ENCODE measurements at places on chromosomes 7 and 10.

DNA sequence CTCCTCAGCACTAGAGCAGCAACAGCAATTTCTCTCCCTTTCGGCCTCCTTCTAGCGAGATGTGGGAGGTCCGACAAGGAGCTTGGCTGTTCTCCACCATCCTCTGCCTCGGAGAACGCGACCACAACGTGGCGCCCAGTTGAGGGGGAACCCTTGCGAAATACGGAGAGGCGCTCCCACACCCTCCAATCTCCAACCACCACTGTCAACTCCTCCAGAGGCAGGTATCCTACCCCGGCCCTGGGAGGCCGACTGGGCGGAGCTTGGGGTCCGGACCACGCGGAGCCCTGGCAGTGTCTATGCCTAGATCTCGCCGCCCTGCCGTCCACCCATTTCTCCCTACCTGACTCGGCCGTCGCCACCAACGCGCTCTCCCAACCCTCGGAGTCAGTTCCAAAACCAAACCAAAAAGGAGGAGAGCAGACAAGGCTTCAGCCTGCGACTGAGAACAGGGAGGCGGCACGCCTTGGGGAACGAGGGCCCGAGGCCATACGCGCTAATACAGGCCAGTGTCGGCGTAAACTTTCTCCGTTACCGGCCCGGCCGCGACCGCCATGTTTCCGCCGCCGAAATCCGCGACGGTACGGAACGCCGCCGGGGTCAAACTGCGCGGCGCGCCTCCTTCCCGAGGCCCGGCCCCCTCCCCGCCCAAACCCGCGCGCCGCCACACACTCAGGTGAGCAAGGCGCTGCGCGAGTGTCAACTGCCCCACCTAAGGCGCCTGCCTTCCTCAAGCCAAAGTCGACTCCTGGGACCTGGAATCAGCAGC lies at the start of gene TMEM168:
Gene TMEM168, minus strand, starts transcription at position 577 of the 769 bp plus-strand sequence. CDS start 5,568 bp downstream, outside the sequence.
- DNase-seq, result peak; percentile 96

DNA sequence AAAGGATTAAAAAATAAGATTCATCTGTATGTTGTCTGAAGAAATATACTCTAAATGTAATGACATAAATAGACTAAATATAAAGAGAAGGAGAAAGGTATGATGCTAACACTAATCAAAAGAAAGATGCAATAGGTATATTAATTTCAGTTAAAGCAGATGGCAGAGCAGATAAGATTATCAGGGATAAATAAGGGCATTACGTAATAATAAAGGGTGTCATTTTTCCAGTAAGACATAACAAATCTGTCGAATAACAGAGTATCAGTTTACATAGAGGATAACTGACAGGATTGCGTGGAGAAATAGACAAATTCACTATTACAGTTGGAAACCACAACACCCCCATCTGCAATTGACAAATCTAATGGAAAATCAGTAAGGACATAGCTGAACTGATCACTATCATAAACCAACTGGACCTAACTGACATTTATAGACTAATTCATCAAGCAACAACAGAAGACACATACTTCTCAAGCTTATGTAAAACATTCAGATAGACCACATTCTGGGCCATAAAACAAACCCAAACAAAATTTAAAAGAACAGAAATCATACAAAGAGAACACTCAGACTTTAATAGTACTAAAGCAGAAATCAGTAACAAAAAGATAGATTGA lies 384.1 kb upstream of the COBL start:
- no peak for DNase-seq

- DNase-seq, result no peak
These were observed 16.5 kb downstream of the PWWP2B start for GRCh38 chr10:132413226-132414205.

GRCh38 chr7:155464183-155464582 lies 6.3 kb downstream of the EN2 start:
- DNase-seq, result no peak

GRCh38 chr7:23277359-23277989 lies 21.7 kb upstream of the MALSU1 start:
- peak; percentile 82 for DNase-seq

GRCh38 chr7:36297364-36298009 lies 92.2 kb upstream of the ANLN start:
- DNase-seq, result no peak

DNA sequence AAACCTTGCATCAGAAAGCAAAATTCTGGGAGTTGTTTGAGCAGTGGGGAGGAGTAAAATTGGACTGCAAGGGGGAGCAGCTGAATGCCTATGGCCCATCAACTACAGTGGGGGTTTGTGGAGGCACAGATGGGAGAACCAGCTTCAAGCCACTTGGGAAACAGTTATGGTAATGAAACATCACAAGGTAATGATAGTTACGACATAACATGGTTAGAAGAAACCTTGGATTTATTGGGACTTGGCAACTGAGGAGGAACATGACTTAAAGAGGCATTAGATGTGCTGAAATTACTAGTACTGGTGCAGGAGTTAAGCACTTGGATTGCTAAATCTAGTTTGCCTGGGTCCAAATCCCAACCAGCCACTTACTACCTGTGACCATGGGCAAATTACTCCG lies 868.4 kb downstream of the KCNMA1 start:
- no peak for DNase-seq

DNA sequence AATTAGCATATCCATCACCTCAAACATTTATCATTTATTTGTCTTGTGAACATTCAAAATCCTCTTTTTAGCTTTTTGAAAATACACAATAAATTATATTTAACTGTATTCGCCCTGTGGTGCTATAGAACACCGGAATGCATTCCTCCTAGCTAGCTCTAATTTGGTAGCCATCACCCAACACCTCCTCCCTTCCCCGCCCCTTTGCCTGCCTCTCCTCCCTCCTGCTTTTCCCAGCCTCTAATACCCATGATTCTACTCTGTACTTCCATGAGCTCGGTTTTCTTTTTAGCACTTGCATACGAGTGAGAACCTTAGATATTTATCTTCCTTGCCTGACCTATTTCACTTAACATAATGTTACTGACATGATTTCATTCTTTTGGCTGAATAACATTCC lies 80.1 kb downstream of the ANKRD26 start:
- DNase-seq, result no peak

GRCh38 chr7:158812684-158813083 lies 16.6 kb downstream of the ESYT2 start:
- DNase-seq, result no peak

DNA sequence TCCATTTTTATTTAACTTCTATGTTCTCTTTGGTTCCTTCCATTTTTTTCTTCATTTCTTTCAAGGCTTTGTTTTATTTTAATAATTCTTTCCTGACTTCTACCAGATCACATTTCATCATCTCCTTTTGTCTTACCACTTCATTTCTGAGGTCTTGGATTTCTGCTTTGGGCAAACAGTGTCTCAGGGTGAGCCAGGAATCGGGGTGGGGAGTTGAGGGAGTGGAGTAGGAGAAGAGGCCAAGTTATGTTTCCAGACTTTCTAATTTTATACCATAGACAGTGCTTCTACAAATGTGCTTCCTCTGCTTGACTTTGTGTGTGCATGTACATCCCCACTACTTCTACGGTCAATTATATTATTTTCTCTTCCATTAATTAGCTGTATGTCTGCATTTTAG lies 112.1 kb downstream of the PRKG1 start:
- no peak for DNase-seq

- DNase-seq, result no peak
These were observed 30.9 kb downstream of the COL1A2 start for GRCh38 chr7:94425546-94425945.

DNA sequence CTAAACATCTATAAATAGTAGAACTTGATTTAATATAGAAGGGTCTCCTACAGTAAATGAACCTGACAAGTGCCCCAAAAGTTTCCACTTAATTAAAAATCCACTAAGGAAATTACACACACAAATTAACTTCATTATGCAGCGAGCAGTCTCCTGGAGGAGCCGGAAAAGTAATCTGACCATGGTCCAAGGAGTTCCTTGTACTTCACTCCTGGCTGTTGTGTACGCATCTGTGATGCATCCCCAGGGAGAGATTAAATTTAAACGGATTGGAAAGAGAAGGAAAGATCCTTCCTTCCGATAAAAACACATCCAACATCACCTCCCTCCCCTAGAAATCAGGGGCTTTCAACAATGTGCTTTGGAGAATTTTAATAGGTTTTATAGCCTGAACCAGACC lies 85.5 kb downstream of the PARD3 start:
- DNase-seq, result no peak

DNA sequence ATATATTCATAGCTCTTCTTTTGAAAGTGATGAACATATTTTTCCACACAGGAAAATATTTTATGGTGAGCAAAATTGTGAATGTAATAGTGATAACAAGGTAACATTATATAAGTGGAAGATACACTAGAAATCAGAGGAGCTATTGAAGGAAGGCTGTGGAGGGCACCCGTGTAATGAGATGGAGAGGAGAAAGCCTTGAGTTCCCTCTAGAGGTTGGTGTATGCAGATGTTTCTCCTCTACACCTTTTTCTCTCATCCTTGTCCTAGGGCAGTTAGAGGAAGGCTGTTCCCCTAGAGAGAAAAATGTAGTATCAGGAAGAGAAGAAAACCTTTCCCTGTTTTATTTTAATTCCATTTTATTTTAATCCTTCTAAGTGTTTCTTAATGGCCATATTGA lies 54.6 kb upstream of the NRG3 start:
- no peak for DNase-seq

- no peak for DNase-seq
These were observed 2.1 kb upstream of the C7orf25 start for GRCh38 chr7:42914009-42914408.

DNA sequence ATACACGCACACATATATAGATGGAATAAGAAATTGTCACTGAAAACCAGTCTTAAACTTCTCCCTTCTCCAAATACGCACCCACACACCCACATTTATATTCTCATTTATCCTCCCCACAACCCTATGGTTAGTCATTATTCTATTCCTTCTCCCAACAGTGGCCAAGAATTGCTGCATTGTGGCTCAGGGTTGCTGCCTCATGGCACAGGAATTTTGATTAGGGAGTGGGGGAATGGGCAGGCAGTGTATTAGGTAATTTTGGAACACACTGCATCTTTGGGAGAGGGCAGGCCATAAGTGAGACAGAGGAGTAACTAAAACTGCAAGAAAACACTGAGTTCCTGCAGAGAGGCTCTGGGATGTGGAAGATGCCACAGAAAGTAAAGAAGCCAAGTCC lies 35.7 kb downstream of the NAPEPLD start:
- peak; percentile 99 for DNase-seq

GRCh38 chr10:20970044-20970443 lies 72.9 kb upstream of the NEBL start:
- peak; percentile 63 for DNase-seq

DNA sequence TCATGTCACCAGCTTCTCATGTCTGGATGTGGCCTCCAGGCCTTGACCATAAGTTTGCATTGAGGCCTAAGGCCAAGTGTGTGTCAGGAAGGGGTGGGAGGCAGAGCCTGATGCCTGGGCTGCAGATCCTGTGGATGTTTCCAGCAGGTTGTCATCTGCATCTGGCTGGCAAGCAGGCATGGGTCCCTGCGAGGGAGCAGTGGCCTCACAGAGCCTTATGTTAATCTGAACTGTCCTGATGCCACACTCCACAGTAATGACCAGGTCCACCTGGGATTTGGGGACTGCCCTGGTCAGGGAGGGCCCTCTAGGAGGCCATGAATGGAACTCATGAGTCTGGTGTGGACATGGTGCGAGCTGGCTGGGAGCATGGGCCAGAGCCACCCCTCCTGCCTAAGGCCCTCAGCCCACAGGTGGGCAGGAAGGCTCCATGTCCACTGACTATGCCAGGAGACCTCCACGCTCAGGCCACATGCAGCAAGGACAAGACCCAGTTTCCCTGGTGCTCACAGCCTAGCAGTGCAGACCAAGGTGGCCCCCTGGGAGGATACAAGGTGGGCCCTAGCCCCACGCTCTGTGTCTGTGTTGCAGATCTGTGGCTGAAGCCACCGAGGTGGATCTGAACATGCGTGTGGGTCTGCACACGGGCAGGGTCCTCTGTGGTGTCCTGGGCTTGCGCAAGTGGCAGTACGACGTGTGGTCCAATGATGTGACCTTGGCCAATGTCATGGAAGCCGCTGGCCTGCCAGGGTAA lies 83.1 kb downstream of the ADCY1 start:
- DNase-seq, result no peak

GRCh38 chr7:83038787-83039186 lies 123.9 kb downstream of the PCLO start:
- DNase-seq, result no peak

DNA sequence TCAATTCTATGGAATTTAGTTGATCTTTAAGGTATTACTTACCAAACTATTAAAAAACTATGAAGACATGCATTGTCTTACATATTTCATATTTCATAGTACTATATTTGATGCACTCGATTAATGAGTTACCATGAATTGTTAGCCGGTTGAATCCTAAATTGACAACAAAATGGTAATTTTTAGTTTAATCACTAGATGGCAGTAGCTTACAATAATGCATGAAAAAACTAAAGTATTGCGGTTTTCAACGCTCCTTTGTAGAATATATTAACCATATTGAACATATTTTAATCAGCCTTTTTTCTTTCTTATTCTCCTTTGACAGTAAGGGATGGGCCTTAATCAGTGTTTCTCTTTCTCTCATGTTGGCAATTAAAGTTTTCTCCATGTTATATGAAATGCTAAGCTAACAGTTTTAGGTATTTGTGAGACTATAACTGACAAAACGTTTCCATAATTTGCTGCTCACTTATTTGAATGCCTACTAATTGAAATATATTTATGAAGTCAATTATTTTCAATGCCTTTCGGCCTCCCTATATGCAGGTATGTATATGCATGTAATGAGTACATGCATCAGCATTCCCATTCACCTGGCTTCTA lies 48.5 kb upstream of the ARL4A start:
- no peak for DNase-seq

DNA sequence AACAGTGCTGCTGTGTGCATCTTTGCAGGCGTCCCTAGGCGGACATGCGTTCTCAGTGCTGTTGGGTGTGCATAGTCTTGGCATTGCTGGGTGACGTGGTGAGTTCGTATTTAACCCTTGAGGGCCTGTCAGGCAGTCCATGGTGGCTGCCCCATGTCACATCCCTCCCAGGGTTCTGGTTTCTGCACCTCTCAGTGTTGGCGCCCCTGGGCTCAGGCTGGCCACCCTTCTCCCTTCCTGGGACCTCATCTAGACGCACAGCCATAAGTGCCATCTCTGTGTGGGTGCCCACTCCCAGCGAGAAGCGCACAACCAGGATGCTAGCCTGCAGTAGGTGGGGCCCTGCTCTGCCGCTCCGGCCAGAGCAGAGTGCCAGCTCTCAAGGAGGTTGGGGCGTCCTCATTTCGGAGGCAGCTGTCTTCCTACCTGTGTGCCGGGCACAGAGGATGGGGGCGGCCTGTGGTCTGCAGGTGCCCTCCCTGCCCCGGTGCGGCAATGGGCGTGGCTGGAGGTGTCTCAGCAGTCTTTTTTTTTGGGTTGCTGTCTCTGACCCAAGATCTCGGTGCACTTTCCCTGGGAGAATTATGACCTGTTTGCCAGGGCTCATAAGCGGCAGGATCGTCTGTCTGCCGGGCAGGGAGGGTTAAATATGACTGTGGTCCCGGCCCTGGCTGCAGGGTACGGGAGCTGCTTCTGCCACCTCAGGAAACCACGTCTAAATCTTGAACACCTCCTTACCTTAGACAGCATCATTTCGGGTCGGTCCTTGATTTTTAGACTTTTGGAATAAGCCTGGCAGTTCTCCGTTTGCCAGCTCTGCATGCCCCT lies 6.5 kb downstream of the INPP5A start:
- DNase-seq, result no peak

Data from Daoy (cell line).